Muscle of leg (tissue), 16 donors: ENCODE measurements at places on chromosomes 2 and 18. TPM values are rescaled to one million over a fixed set of nuclear protein-coding genes. Genes with fewer than 3 reads are reported as not detected.
A peak's percentile ranks its signal among the peaks of the same experiment; 100 is the strongest.

DNA sequence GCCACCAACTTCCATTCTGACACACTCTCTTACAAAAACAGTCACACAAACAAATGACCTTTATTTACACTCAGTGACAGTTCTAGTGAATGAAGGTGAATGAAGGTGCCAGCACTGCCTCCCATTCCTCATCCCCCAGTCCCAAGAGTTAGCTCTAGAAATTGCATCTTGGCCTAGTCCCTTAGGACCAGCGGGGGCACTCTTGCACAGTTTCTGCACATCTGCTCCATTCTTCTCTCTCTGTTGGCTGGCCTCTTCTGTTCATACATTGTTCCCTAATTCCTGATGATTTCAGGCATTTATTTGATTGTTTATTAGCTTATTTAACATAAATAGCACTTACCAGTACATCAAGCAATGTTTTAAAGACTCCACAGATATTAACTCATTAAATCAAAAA, 30.9 kb downstream of the GAREM1 start:
- DNase-seq, result no peak

DNA sequence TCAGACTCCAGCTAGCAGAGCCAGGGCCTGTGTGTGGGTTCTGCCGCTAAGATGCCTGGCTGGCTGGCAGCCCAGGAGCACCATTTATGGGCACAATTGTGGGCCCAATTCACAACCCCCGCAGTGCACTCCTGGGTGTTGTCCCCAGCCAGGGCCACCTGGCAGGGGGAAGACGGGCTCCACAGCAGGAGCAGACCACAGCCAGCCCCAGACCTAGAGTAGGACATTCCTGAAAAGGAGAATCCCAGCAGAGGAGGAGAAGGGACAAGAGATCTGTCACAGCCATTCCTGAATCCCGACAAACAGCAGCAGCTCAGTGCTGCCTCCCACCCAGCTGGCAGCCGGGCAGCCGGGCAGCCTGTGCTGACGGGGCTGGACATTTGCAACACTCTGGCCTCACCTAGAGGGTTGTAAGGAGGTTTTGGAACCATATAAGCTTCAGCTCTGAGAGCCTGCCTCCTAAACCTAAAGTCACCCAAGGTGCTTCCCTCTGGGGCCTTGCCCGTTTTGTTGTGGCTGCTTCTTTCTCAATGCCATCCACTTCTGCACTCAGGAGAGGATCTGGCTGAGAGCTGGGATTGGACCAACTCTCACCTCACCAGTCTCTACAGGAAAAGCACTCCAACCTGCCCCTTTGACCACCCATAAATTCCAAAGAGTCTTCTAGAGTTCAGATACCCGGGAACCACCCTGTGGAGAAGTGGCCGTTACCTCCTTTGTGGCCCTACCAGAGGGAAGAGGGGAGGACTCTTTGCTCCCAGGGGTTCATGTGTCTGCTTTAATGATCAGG, 4.1 kb upstream of the TMEM177 start:
- DNase-seq, result no peak

DNA sequence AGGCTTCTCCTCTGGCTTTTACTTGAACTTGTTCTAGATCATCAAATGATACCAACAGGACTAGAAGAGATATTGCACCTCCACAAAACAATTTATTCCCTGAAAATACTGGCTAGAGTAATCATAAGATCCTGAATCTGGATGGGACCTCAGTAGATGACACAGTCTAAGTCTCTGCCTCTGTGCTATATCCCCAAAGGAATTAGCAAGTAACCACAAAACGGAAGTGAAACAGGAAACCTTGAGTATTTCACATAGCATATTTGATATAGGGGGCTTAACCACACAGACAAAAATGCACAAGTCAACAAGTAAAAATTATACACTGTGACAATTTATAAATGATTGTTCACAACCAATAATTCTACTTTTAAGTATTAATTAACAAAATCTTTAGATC, 456.9 kb upstream of the TNP1 start:
- peak; percentile 52 for DNase-seq

DNA sequence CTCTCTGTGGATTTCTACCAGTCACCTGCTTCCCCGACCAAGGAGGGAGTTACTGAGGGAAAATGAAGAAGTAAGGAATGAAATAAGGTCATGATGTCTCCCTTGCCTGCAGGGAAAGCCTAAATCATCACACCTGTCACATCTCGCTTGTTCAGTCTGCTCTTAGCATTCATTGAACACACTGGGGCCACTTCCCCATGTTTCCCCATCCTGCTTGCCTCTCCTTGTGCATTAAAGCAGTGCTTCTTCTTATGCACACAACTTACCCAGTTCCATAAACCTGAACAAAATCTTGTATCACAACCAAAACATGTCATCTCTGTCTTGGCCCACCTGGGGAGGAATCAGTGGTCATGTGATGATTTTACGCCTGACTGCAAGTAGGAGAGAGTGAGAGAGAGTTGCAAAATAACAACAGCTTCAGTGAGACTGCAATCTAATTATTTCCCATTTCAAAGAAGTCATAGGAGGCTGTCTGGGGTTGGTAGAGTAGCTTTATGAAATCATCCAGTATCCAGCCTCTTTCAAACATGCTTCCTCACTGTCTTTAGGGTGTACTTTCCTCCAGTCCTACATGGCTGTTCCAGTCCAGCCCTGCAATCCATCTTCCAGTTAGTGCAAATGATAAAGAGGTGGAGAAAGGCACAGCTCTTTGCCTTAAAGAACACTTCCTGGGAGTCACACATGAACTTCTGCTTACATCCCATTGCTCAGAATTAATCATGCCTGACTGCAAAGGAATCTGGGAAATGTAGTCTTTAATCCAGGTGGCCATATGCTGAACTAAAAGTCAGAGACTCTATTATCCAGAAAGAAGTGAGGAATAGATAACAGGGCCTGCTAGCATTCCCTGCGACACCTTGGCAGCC, 220.1 kb downstream of the HAUS1 start:
- peak; percentile 61 for DNase-seq

- peak; percentile 67 for DNase-seq
Measured at GRCh38 chr2:60516383-60516811, 37.1 kb downstream of the BCL11A start.

NT5DC4 gene
- total RNA-seq, result not detected

- DNase-seq, result no peak
Measured at GRCh38 chr2:98937906-98938305, 1.9 kb upstream of the CRACDL start.

DNA sequence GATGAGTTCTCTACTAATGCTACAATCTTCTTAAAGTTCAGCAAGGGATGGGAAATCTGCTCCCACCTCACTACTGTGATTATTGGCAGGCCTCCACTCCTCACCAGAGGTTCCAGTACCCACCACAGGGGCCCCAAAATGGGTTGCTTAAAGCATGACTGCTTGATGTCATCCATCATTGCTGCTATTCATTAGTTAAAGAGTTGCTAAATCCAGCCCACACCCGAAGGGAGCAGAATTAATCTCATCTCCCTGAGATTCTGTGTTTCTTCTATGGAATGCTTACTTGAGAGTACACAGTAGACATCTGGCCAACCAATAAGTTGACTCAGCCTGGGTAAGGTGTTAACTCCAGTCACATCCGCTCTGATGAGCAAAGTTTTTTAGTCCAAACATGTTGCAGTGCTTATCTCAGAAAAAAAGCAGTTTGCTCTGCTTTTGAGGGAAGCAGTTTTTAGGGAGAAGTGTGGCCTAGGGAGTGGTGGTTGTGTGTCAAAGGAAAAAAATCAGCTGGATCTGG, 690.2 kb upstream of the POU3F3 start:
- DNase-seq, result no peak

- DNase-seq, result no peak
Measured at GRCh38 chr2:137976274-137976673, 12.0 kb downstream of the HNMT start.

DNA sequence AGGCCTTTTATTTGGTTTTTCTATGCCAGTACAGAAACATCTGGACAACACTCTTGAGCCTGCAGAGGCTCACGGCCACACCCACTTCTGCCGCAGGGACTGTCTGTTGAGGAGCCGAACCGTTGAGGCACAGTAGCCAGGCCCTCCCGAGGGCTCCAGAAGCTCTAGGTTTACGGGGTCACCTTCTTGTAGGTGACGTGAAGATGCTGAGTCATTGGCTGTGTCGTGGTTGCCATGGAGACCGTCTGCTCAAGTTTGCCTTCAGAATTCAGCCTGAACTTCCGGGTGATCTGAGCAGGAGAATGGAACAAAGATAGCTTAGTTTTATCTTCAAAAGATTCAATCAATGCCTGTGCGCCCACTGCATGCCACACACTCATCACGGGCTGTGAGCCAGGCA, 25.9 kb downstream of the BOK start:
- DNase-seq, result no peak

SKA1 gene
- 4.4 TPM for total RNA-seq

GRCh38 chr18:62682371-62682770, 33.0 kb upstream of the PHLPP1 start:
- no peak for DNase-seq

- no peak for DNase-seq
Measured at GRCh38 chr18:47391665-47392064, 140.2 kb upstream of the SKOR2 start.

GRCh38 chr18:24677011-24677410, 216.6 kb downstream of the HRH4 start:
- DNase-seq, result no peak

CCDC150 gene
- 4.6 TPM for total RNA-seq

DNA sequence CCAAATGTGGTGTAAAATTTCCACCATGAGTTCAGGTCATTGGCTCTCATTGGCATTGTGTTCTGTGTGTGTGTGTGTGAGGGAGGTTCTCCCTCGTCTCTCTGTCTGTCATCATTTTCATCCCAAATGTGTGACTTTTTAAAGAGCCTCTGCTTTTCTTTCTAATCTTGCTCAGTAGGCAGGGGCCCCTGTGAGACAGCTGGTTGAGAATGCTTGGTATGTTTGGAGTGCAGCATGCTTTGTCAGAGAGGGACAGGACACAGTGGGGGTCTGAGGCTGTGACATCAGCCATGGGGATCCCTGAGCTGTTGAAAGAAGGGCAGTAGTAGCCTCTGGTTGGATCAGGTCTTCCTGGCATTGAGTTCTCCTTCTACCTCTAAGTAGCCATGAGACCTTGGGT, 10.6 kb downstream of the PTPRM start:
- DNase-seq, result no peak

GRCh38 chr18:59570101-59570775, 127.0 kb downstream of the CCBE1 start:
- DNase-seq, result no peak

DNA sequence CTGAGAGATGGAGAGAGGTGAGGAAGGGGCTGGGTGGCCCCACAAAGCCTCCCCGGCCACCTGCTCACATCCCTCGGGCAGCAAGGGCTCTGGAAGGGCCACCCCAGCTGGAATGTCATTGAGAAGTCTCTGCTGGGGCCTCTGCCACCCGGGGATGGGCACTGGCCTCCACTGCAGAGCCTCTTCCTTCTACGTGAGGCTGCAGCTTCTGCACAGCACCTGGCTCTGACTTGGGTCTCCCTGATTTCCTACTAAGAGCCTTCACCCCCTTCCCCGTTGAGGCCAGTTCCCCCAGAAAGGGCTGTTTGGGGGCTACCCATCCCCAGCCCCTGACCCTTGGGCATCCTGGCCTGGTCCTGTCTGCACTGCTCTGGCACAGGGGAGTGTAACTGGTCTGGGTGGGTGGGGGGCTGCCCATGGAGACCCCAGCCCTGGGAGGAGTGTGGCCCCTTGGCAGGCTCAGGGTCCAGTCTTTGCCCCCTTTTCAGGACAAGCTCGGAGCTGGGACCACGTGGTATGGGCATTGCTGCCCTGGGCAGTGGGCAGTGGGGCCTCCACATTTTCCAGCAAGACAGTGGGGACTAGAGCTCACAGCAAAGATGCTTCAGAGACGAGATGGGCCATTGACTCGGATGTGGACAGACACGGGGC, 5.6 kb downstream of the PDCD1 start:
- DNase-seq, result no peak

CRYGC gene
- not detected for total RNA-seq

CHRNG gene
- total RNA-seq, result 77.7 TPM
